GM12891 (cell line): ENCODE measurements at places on chromosomes 7 and 10.
A peak's percentile ranks its signal among the peaks of the same experiment; 100 is the strongest.

- no peak for DNase-seq
These were observed 1035.9 kb upstream of the AUTS2 start for GRCh38 chr7:68562323-68562899.

- no peak for DNase-seq
These were observed 100.0 kb downstream of the AUTS2 start for GRCh38 chr7:69698109-69698825.

DNA sequence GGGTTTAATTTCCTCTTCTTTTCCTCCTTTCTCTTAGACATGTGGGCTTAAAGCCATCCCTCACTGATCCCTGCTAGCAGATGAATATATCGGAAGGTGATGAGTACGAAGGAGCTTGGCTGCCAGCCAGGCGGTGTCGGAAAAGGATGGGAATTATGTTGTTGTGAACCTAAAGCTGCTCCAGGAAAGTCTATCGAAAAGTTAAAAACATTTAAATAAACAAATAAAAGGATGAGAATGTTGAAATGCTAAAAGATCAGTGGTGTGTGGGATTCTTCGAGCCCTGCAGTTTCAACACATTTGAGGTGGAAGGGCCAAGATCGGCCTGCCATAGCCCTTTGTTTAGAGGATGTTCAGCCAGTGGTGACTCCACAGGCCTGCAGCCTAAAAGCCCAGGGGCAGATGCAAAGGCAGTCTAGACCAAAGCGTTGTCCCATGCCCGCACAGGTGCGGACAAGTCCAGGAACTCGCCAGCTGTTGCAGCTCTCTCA, 107.9 kb downstream of the JCAD start:
- no peak for DNase-seq

DNA sequence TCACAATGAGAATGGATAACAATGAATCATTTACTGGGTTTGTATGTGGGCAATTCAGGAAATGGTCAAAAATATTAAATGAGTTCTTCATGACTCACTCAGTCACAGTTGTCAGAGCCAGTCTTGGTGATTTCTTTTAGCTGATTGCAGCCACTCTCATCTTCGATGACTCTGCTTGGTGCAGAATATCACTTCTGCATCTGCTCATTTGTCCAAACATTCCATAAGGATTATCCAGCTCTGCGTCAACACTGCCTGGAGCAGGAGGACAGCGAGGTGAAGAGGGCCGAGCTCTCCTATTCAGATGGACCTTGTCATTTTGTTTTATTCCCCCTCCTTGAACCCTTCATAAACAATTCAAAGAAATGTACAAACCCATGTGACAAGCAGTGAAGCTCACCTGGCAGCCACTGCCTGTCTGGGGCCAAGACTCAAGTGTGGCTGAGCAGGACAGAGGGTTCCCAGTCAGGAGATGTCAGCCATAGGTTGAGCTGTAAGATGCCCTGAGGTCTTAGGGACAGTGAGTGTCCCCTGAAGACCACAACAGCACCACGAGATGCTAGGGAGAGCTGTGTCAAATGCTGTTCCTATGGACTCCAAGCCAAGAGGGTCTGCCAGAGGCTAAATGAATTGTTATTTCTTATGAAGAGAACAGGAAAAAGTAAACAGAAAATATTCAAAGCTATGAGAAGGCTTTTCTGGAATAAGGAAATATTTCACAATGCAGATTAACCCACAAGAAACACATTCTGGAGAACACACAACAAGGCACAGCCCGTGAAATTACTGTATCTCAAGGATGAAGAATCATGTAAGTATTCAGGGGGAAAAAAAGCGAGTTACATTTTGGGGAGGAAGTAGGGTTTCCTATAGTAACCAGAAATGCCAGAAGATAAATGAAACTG, 33.1 kb upstream of the EGFR start:
- no peak for DNase-seq

- no peak for DNase-seq
These were observed 1409.1 kb upstream of the CELF2 start for GRCh38 chr10:9608602-9609001.

DNA sequence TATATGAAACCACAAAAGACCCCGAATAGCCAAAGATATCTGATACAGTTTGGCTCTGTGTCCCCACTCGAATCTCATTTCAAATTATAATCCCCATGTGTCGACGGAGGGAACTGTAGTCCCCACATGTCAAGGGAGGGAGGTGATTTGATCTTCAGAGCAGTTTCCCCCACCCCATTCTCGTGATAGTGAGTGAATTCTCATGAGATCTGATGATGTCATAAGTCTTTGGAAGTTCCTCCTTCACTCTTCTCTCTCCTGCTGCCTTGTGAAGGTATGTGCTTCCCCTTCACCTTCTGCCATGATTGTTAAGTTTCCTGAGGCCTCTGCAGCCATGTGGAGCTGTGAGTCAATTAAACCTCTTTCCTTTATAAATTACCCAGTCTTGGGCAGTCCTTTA, 13.0 kb downstream of the ELAPOR2 start:
- no peak for DNase-seq

- DNase-seq: no peak
These were observed 141.6 kb downstream of the CPEB3 start for GRCh38 chr10:92149261-92149660.

- DNase-seq: no peak
These were observed 155.8 kb downstream of the SKIDA1 start for GRCh38 chr10:21369697-21370096.

GRCh38 chr7:112877691-112878460, 87.7 kb upstream of the TMEM168 start:
- no peak for DNase-seq

DNA sequence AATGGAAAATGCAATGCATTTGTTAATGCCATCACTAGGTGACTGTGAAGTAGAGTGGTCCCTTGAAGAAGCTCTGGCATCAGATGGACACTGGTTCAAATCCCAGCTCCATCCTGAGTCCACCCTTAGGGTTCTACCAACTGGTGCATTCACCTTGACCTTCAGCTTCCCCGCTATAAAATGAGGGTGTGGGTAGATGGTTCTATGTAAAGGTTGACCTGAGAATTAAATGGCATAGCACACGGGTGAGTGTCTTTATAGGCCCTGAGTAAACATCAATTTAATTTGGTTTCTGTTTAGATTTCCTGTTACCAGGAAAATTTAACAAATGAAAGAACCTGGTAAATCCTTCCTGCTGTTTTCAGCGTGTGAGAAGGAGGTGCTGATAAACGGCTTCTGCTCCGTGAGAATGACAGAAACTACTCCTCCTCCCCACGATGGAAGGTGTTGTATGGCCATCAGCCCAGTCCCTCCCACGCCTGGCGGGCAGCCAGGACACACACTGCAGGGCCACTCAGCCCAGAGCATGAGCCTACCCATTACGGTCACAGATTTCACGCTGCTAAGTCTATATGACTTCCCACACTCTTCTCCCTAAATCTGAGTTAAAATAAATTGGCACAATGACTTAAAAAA, 210.1 kb downstream of the TNS3 start:
- DNase-seq: no peak

- DNase-seq: no peak
These were observed 176.5 kb downstream of the ZNF438 start for GRCh38 chr10:30855131-30855530.

- no peak for DNase-seq
These were observed 14.5 kb upstream of the LRRC4 start for GRCh38 chr7:128045766-128046165.

GRCh38 chr7:148772297-148773089, 73.8 kb downstream of the CUL1 start:
- no peak for DNase-seq

DNA sequence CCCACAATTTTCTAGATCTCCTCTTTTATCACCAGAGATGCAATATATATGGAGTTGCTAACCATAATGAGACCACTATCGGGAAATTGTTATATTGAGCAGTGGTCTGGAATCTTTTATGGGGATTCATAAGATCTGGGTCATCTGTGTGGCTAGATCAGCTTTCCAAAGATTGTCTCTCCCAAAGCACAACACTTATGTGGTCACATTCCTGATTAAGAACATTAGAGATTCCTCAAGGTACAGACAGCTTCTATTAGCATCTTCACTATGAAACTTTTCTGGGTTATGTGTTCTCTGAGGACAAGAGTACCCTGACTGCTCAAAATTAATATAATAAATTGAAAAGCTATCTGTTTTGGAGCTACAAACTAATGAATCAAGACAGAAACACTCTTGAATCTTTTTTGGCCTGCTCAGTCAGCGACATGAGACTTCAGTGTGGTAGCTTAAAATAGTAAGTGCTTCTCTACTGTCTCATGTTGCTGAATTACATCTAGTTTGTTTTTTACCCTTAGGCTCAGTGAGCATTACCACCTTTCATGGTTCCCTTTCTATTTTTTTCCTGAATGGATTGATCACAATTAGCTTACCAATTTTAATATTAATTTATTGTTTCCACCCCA, 42.6 kb upstream of the STRIP2 start:
- no peak for DNase-seq

- DNase-seq: no peak
These were observed 210.8 kb upstream of the PFKP start for GRCh38 chr10:2856598-2856997.

GRCh38 chr7:127833641-127834040, 181.6 kb downstream of the SND1 start:
- DNase-seq: no peak

GRCh38 chr10:89684604-89685003, 16.8 kb upstream of the KIF20B start:
- no peak for DNase-seq

GRCh38 chr7:155598810-155599210, 45.7 kb upstream of the RBM33 start:
- peak; percentile 65 for DNase-seq

DNA sequence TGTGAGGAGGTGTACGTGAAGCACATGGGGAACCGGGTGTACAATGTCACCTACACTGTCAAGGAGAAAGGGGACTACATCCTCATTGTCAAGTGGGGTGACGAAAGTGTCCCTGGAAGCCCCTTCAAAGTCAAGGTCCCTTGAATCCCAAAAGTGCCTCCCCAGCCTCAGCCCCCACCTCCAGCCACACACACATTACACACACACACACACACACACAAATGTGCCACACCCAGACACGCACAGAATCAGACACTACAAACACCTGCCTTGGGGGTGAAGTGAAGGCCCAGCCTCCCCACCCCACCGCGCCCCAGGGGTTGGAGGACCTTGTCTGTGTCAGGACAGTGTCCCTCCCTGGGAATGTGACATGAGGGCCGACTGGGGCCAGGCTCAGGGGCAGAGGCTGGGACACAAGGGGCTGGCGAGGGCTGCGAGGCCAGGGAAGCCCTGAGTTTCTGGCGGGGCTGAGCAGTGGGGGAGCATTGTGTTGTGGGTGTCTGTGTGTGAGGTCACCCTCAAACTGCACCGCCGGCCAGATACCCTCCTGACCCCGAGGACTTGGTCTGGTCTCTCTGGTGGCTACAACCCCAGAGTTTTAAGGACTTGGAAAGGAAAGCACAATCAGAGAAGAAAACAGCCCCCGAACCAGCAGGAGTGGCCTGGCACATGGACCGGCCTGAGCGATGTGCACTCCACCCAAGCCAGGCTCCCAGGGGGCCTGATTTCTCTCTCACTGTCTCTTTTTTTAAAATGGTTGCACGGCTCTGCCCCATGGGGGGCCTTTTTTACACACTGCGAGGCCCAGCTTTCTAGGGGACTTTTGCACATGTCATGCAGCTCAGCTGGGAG, 4.0 kb upstream of the ATP6V1F start:
- no peak for DNase-seq

DNA sequence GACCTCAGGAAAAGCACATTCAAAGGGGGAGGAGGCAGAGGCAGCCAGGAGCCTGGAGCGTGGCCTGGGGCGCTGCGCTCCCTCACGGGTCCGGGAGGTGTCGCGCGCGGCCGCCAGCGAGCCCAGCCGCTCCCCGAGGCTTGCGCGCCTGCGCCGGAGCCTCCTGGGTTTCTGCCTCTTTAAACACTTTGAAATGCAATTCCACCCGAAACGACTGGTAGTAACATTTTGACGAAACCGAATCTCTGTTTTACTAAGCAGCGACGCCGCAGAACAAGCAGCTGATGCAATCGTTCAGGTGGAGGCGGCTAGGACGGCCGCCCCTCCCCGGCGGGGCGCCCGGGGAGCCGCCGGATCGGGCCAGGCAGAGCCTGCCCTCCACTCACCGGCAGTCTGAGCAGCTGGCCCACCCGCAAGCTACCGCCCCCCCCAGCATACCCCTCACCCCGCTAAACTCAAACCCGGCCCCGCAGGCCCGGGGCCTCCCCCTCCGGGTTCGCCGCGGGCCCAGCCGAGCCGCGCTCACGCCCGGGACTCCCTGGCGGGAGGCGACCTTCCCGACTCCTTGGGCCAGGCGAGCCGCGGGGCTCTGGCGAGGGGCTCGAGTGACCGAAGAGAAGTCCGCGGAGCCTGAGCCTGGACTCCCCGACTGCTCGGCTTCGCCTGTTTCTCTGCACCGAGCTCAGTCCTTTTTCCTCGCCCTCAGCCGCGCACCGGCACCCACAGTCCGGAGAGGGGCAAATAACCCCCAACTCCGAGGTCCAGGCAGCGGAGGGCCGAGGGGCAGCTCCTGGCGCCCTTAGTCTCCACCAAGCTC, 3.2 kb downstream of the MKX start:
- peak; percentile 69 for DNase-seq

DNA sequence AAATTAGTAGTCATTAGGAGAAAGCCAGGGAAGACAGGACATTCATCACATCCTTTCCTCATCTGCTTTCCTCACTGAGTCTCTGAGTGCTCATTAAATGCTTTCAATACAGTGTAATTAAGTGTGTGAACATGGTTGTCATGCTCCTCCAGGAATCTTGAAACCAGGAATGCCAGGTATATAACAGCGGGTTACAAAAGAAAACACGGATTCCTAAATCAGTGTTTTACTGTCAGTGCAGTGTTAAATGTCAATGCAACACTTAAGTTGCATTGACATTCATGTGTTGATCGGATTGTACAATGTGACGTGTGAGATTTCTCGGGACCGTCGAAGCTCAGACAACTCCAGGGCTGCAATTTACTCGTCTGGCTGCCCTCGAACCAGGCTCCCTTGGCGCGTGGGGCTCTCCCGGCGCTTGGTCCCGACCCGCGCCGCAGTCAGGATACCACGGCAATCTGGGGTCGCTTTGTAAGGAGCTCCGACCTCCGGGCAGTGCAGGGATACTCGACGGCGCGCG, 455 bp upstream of the SPAG6 start:
- no peak for DNase-seq

DNA sequence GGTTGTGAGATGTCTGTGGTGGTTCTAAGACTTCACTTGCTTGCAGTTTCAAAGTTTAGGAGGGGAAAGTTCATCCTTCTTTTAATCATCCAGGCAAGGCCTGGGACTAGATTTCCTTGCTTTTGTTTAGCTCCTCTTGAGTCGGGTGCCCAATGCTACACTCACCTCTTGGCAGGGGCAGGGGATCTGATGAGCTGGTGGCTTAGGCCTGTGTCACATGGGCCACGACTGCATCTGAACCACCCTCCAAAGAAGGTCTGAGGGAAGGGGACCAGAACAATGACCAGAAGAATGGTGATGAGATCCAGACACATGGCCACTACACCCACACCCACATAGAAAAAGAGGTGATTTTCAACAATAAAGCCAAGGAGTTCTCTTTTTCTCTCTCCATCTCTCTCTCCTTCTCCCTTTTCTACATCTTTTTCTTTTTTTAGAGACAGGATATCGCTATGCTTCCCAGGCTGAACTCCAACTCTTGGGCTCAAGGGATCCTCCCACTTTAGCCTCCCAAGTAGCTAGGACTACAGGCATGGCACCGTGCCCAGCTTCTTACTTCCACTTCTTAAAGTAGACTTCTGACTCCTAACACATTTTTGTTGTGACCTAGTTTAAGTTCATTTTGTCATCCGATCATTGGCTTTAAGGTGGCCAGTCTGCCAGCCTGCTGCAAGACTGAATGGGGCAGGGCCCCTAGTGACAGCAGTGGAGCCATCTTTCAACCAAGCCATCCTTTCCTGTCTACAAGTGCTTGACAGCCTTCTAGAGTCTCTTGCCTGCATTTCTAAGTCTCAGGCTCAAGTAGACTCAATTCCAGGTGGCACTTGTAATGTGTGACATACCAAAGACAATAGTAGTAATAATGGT, 350.9 kb downstream of the RNLS start:
- DNase-seq: no peak
